ENCODE measurements at places on chromosomes 1 and 21.
A peak's percentile ranks its signal among the peaks of the same experiment; 100 is the strongest.

- no peak for DNase-seq
These were observed 36.2 kb upstream of the ZBTB40 start for GRCh38 chr1:22415489-22415888.

DNA sequence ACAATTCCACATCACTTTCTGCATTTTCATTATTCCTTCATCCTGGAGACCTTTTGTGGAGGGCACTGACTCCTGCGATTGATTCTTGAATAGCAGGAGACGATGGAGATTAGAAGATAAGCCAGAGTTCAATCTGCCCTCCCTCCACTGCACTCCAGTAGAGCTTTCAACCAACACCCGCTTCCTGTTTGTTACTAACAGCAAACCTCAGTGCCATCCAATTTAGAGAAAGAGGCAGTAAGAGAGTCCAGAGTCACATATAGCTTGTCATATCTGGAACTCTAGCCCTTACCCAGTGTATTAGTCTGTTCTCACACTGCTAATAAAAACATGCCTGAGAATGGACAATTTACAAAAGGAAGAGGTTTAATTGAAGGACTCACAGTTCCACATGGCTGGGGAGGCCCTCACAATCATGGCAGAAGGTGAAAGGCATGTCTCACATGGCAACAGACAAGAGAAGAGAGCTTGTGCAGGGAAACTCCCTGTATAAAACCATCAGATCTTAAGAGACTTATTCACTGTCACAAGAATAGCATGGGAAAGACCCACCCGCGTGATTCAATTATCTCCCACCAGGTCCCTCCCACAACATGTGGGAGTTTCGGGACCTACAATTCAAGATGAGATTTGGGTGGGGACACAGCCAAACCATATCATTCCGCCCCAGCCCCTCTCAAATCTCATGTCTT is 55.9 kb downstream of the PCBP3 start:
- DNase-seq: no peak

- no peak for DNase-seq
These were observed 50.8 kb downstream of the CRP start for GRCh38 chr1:159663552-159663951.

GRCh38 chr1:163197022-163197421 is 5.7 kb downstream of the RGS5 start:
- no peak for DNase-seq

DNA sequence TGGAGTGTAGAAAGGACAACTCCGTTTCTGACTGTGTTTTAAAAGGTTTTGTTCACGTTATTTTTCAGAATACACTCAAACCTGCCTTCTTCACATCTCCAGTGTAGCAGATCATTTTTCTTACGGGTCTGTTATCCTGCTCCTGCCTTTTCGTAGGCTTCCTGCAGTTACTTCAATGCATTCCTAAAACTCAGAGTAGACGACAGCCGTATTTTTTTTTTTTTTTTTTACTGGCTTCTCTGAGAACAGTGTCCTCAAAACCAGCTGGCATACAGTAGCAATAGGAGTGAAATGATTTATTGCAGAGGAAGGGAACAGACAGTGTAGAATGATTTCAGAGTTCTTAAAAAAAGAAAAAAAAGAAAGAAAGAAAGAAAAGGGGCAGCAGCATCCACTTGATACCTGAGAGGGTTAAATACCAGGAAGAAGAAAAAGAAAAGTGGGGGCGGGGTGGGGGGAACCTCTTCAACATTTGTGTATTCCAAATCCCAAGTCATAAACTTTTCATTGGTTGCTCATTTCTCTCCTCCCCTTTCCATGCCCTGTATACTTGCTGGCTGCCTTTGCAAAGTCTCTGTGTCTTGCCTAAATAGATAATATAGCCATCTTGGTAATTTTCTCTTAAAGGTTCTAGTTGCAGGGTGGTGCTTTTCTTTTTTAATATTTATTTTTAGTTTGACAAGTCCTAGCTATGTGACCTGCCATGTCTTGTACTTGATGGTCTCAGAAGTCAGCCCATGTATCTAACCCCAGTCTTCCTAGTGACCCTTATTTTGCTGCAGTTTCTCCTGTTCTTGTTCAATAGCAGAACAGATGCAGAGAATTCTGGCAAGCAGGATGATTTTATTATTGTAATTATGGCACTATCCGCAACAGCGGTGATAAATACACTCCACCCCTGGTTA is 2.8 kb downstream of the TGFB2 start:
- DNase-seq: no peak

DNA sequence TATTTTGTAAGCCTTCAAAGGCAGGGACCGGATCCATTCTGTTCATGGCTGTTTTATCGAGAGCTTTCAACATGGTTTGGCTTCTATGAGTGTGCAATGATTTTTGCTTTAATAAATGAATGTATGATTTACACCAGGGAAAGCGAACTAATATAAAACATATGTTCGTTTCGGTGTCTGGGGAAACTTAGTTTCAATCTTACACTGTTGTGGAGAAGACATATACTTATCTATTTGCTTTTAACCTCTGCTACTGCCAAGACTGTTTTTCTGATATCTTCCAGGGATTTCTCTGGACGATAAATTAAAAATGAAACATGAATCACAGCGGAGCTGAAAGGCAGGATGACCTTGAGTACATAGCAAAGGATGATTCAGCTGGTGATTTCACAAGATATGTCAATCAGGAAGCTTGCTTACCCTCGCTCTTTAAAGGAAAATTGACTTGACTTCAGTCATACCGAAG is 14.7 kb upstream of the CYYR1 start:
- DNase-seq: peak; percentile 78

- no peak for DNase-seq
These were observed 10.0 kb downstream of the ARMH1 start for GRCh38 chr1:44684525-44684924.

- no peak for DNase-seq
These were observed 2.0 kb upstream of the B3GALT5 start for GRCh38 chr21:39610703-39611102.

DNA sequence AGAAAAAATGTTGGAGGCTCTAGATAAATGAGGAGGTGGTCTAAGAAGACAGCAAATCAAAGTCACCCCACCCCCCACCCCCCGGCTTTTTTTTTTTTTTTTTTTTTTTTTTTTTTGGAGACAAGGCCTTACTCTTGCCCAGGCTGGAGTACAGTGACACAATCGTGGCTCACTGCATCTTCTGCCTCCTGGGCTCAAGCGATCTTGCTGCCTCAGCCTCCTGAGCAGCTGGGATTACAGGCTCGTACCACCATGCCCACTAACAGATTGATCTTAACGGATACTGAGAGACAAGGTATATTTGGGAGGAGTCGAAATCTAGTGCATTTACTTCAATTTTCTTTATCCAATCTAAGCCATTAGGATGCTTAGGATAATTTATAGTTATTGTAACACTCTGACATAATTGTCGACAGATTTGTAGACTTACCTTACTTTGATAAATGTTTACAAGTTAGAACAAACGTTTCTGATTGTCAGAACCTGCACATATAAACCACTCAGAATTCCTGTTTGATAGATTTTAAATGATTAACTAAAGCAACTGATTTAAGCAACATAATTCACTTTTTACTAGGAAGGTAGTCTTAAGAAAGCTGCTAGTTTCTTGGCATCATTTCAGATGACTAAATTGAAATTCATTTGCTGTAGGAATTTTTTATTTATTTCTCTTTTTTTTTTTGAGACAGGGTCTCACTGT is 33.7 kb upstream of the NBL1 start:
- DNase-seq: no peak

- DNase-seq: no peak
These were observed 163.9 kb downstream of the AKT3 start for GRCh38 chr1:243686159-243686558.

DNA sequence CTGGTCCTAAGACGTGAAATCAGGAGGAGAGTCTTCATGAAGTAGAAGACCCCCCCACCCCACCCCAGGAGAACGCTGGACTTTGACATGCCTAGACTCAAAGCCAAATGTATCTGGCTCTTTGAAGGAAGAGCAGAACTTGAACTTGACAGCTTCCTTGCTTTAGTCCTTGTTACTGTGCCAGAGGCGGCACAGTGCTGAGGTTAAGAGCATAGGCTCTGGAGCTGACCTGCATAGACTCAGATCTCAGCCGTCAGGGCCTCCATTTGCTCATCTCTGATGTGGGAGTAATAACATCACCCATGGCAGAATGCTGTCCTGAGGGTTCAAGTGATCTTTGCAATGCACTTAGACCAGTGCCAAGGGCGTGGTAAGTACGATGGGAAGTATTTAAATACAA is 39.0 kb downstream of the COL6A1 start:
- DNase-seq: no peak

GRCh38 chr21:38721055-38721454 is 84.7 kb upstream of the ETS2 start:
- no peak for DNase-seq

GRCh38 chr1:61680500-61680899 is 44.4 kb downstream of the TM2D1 start:
- DNase-seq: no peak

GRCh38 chr1:97640677-97641076 is 280.2 kb downstream of the DPYD start:
- DNase-seq: no peak

DNA sequence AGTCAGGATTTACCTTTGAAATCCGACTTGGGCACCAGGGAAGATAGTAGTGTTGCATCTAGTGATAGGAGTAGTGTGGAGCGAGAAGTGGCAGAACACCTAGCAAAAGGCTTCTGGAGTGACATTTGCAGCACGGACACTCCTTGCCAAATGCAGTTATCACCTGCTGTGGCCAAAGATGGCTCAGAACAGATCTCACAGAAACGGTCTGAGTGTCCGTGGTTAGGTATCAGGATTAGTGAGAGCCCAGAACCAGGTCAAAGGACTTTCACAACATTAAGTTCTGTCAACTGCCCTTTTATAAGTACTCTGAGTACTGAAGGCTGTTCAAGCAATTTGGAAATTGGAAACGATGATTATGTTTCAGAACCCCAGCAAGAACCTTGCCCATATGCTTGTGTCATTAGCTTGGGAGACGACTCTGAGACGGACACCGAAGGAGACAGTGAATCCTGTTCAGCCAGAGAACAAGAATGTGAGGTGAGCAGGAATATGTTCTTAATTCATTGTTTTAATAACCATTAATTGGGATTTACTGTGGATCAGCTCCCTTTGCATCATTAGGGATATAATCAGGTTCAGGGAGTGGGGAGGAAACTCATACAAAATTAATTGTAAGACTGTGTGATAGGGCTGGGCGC is 28.3 kb downstream of the BACH1 start:
- no peak for DNase-seq

DNA sequence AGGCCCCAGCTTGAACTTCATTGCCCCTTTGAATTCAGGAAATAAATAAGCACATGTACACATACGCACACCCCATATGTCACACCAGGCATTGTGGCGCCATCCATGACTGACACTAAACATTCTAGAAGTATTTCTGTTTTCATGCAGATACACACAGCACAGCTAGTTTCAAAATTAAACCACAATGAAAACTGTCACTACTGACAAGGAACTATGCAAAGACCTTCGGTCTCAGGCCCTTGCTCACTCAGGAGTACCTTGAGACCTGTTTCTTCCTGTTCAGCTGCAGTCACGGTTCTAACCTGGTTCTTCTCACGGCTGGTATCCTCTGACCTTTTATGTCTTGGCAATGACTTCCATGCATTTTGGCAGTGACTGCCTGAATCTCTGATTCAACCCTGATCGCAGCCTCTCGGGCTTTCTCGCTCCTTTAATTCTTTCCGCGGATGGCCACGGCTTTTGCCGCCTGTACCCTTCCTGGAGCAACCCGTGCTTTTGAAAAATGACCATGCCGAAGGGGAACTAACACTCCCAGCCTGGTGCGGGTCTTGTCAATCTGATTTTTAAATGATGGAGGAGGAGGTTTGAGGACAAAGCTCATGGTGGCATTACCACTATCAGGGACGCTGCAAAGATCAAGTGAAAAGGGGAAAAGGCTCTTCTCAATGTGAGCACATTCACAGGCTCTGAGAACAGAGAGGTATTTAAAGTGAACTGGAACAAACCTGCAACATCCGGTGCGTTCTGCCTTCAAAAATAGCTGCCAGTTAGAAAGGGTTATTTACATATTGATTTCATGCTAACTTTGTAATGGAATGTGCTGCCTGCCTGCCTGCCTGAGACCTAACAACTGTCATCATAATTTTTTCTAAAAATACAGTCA is 384.6 kb downstream of the RRAGC start:
- DNase-seq: no peak

DNA sequence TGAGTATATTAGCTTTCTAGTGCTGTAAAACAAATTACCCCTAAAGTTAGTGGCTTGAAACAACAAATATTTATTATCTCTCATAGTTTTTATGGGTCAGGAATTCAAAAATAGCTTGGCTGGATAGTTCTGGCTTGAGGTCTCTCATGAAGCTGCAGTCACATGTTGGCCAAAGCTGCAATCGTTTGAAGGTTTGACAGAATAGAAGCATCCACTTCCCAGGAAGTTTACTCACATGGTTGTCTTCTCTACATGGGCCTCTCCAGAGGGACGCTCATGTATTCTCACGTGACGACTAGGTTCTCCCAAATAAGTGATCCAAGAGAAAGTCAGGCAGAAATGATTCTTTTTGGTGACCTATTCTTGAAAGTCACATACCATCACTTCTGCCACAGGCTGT is 99.1 kb downstream of the NIBAN1 start:
- no peak for DNase-seq

- peak; percentile 88 for DNase-seq
These were observed 11.1 kb downstream of the ADPRS start for GRCh38 chr1:36099681-36100341.

DNA sequence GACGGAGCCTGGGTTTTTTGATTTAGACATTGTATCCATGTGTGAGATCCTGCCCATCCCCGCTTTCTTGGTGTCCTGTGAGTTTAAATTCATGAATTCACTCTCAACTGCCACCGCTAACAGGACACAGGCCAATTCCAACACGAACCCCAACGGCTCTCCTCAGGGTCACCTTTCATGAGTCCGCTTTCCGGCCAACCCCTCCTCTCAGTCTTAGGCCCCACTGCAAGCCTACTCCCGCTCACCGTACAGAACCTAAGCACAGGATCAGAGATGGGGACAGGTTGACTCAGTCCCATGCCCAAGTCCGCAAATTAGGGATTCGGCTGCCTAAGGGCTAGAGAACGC is 238 bp upstream of the SCP2 start:
- DNase-seq: no peak
